Activated CD4-positive, alpha-beta T cell treated with anti-CD3 and anti-CD28 coated beads, Interleukin-2, amount 50 U/mL, for 16 hours (primary cell): ENCODE measurements at places on chromosomes 4 and X.
A peak's percentile ranks its signal among the peaks of the same experiment; 100 is the strongest.

GRCh38 chrX:138917781-138918180, 206.3 kb upstream of the FGF13 start:
- no peak for DNase-seq

GRCh38 chrX:100643956-100644860, at the start of gene SRPX2:
TSS of gene SRPX2 (plus strand) at chrX:100644199. CDS start at chrX:100646323, 2,124 bp downstream.
- no peak for DNase-seq

DNA sequence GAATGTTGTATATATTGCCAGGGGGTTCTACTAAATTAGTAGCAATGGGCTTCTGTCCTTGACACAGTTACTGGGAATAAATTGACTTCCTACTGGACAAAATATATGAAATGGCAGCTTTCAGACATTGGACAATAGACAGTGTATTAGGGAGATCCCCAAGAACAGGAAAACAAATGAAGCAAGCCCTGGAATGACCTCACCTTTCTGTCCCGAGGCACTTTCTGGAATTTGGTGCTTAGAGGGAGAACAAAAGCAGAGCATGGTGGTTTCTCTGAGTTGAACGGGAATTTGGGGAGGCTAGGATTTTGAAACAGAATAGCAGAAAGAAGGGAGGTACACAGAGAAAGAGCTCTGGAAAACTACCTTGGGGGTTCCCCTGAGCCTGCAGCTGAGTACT, 187.7 kb upstream of the MAGEB2 start:
- DNase-seq, result no peak

- DNase-seq, result no peak
Measured at GRCh38 chr4:7721984-7722551, 217.6 kb downstream of the AFAP1 start.

GRCh38 chr4:162793004-162793403, 373.7 kb downstream of the NAF1 start:
- DNase-seq, result no peak

DNA sequence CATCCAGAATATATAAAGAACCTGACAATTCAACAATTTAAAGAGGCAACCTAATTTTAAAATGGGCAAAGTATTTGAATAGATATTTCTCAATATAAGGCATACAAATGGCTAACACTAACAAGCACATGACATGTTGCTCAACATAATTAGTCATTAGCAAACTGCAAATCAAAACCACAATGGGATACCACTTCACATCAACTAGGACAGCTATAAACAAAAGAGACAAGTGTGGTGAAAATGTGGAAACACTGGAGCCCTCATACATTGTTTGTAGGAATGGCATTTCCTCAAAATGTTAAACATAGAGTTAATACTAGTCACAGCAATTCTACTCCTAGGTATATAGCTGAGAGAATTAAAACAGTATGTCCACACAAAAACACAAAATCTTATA, 96.7 kb downstream of the CORIN start:
- no peak for DNase-seq

GRCh38 chrX:152738560-152738959, 5.0 kb downstream of the MAGEA12 start:
- DNase-seq, result no peak

- no peak for DNase-seq
Measured at GRCh38 chrX:24085101-24085500, 30.3 kb downstream of the EIF2S3 start.

- DNase-seq, result no peak
Measured at GRCh38 chr4:31613946-31614623, 893.9 kb downstream of the PCDH7 start.

DNA sequence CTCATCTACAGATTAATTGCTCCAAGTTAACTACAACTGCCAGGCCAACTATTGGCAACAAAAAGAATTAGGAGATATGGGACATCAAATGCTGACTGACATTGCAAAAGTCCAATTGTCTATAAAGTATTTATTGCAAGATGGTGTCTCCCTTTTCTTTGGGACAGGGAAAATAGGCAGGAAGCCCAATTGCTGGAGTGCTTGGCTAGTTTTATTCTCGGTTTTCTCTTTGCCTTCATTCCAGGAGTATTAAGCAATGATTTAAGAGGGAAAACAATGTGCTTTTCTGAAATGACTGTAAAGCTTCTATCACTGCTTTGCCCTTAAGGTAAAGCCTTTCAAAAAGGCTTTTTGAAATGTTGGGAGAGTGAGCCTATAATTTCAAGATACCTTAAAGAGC, 62.8 kb upstream of the DIAPH2 start:
- DNase-seq, result no peak

- DNase-seq, result no peak
Measured at GRCh38 chr4:39062094-39062769, at the start of gene KLHL5. TSS of gene KLHL5 (plus strand) at chr4:39062232. CDS start at chr4:39062653, 421 bp downstream.

GRCh38 chr4:73668782-73669201, 48.6 kb upstream of the RASSF6 start:
- no peak for DNase-seq

GRCh38 chrX:72021975-72022374, 109.7 kb downstream of the RTL5 start:
- peak; percentile 16 for DNase-seq

DNA sequence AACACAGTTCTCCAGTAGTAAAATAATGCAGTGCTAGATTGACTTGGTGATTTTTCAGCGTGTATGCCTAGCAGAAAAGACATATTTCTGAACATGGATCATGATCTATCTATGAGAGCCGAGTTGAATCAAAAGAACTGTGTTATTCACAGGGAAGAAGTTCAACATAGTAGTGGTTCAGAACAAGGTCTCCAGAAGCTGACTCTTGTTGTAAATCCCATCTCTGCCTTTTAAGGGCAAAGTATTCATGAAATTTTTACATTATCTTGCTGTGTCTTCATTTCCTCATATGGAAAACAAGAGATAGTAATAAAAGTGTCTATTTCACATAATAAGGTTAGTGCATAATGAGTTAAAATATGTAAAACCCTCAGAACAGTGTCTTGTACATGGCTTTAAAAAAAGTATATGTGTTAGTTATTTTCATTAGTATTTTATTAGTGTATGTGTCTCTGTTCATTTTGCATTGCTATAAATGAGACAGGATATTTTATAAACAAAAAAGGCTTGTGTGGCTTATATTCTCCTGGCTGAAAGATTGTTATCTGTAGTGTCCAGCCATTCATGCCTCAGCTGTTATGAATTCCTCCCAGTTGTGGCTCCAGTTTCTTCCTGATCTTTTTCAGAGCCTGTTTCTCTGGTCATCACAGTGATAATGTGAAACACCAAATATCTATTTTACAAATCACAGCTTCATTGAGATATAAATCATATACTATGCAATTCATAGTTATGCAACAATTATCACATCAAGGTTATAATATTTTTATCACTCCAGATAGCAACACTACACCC, 1351.2 kb downstream of the STIM2 start:
- DNase-seq, result no peak

DNA sequence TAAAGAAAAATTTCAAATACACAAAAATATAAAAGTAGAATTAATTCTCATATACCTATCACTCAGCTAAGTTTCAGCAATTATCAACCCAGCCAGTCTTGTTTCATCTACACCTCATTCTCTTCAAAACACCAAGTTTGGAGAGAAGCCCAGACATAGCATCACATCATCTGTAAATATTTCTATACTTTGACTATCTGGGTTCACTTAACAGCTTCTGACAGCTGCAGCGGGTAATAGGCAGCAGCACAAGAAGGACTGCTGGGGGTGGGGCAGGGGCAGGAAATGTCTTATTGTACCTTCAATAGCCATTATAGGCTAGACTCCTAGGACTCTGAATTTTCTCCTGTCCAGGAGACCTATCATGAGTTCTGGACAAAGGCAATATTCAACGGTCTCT, 54.1 kb downstream of the PHF8 start:
- no peak for DNase-seq

- peak; percentile 80 for DNase-seq
Measured at GRCh38 chrX:154748712-154749339, 2.1 kb downstream of the GAB3 start.

DNA sequence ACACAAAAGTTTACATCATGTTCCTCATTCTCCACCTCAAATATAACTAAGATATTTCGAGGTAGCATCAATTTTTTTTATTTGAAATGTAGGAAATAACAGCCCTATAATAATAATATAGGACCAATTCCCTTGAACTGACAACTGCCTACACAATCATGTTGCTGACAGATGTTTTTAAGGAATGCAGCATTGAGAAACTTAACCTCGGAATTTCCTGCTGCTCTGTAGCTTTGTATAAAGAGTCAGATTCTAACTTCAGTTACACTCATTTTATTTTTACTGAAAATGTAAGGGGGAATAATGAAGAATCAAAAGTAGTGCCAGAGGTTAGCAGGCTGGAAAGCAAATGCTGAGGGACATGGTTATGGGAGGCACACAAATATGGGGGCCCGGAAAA, 235.8 kb downstream of the RBMX2 start:
- no peak for DNase-seq

DNA sequence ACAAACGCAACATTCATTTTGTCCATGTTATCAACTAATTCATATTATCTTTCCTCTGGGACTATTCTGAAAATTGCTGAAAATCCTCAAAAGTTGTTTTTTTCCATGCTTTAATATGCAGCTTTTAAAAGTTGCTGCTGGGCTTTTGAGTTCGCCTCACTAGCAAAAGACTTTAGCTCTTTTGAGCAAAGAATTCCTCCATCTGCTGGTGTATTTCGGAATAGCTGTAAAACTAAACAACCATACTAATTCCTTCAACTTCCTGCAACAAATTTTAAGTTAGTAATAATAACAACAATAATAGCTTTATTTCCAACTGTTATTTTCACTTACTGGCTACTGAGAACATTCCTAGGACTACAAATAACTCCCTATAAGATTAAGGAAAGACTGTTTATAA, 124.5 kb upstream of the PLAC1 start:
- DNase-seq, result no peak

GRCh38 chr4:87108142-87108546, 112.3 kb downstream of the KLHL8 start:
- DNase-seq, result peak; percentile 56

GRCh38 chrX:122869171-122869570, 314.9 kb upstream of the GRIA3 start:
- DNase-seq, result no peak

- DNase-seq, result no peak
Measured at GRCh38 chrX:30308263-30309138, 689 bp downstream of the NR0B1 start.

DNA sequence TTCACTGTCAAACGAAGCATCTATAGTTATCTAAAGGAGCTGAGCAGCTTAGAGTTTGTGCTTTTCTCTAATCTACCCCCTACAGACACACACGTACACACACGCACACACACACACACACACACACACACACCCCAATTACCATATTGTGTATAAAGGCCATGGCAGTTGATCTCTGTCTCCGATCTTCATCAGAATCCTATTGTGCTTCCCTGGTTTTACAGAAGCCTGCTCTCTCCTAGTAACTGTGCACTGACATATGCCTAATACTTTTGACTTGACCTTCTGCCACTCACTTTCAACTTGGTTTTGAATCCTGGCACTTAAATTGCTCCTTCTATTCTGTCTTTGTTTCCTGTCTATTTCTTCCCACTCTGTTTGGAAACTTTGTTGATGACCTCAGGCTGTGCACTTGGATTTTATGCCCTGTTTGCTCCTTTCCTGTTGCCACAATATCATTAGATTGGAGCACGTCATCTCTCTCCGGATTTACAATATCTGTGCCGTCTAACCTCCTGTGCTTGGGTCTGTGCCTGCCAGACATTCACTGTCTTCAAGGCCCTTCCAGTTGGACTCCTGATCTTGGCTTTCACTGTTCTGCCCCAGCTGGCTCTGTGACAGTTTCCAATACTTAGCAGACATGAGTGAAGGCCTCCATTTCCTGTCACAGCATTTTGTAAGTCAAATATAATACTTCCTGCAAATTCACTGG, 928.1 kb downstream of the FAT4 start:
- DNase-seq, result no peak

GRCh38 chr4:115279330-115279729, 165.9 kb upstream of the NDST4 start:
- DNase-seq, result no peak

DNA sequence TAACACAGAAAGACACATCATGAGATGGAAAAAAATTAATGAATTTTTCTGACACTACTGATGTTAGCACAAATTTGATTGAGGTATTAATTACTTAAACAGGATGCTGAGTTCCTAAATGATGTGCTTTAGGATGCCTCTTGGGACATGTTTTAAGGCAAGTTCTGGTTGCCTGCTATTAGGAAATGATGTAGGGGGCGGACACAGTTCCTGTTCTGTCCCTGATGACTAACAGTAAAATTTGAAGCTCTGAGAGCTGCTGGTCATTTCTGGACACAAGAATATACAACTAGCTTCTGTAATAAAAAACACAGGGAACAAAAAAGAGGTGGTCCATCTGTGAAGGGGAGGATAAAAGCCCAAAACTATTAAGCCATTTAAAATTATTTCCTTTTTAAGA, 163.2 kb upstream of the ETNPPL start:
- DNase-seq, result no peak

GRCh38 chr4:67475155-67475554, 70.1 kb downstream of the CENPC start:
- DNase-seq, result peak; percentile 50
